ENCODE measurements at places on chromosomes 12 and 14.
A peak's percentile ranks its signal among the peaks of the same experiment; 100 is the strongest.

DNA sequence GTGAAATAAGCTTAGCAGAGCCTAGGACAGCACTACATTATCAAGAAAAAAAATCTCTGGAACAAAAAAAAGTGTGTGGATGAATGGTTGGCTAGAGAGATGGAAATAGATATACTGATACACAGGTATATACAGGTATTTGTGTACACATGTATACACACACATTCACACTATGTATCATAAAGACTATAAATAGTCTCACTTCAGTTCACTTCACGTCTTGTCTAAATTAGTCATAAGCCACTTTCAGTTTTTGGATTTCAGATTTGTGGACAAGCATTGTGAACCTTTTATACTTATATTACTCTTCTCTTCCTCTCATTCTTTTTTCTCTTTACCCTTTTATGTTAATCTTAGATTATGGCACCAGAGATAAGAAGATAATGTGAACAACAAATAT, 41.8 kb upstream of the SLC6A15 start:
- no peak for DNase-seq

- DNase-seq: peak; percentile 79
These were observed 20.3 kb upstream of the DRAM1 start for GRCh38 chr12:101857043-101857558.

- no peak for DNase-seq
These were observed 878.1 kb downstream of the DIO2 start for GRCh38 chr14:79333198-79333546.

- DNase-seq: peak; percentile 45
These were observed 39.8 kb downstream of the NOPCHAP1 start for GRCh38 chr12:105025890-105026289.

- DNase-seq: no peak
These were observed 648.3 kb upstream of the MDGA2 start for GRCh38 chr14:48323665-48324064.

DNA sequence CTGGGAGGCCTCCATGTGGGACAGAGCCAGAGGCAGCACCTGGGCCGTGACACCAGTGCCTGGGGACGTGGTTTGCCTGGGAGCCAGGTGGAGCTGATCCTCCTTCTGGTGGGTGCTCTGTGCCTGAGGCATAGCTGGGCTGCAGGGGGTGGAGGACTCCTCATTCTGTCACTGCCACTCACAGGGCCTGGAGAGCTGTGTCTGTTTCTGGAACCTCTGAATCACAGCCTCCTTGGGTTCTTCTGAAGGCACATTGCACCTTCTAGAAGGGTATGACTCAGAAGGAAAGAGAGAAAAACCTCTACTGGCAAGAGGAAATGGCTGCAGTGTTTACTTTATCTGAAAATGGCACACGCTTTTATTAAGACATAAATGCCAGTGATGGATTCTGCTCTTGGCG, 659.8 kb downstream of the VRK1 start:
- DNase-seq: no peak

DNA sequence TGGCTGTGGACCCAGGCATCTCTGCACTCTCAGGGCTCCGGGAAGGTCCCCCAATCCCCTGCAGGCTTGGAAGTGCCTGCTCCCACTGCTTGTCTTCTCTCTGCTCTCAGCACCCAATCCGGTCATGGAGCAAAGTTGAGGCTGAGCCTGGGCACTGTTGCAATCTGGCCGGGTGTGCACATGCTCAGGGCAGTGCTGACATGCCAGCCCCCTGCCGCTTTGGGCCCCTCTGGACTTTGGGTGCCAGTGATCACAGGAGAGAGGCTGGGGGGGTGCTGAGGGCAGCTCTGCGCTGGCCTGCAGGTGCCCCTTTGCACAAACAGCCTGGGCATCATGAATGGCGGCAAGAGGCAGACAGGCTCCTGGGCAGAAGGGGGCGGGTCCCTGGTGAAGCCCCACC, 85.4 kb upstream of the OSBPL8 start:
- DNase-seq: no peak

DNA sequence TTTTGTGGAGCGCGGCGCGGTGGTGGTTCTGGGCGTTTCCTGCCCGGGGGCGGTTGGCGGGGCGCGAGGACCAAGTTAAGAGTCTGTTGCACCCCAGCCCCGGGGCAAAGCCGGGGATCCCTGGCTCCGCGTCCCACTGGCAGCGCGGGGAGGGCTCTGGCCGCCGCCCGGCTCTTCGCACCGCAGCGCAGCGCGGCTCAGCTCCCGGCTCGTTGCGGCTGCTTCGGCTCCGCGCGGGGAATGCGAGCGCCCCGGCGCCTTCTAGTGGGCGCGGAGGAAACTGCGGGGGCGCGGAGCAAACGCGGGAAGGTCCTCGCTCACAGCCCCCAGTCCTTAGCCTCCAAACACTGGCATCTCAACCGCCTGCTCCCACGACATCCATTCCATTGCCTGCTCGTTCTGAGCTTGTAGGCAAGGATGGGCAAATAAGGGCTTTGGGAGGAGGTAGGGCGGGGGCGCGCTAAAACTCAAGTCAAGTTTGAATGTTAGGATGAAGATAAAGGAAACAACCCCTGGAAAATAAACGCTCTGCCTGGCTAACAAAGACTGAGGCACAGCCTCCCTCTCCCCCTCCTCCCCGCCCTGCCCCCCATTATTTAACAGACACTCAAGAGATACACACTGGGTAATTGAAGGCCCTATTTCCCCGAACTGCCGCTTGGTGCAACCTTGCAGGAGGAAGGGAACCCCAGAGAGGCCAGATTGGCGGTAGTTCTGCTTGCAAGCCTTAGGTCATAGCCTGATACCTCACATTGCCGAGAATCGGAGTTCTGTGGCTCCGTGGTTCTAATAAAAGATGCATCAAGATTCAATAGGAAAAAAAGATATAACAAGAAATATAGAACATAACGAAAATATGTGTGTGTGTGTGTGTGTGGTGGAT, at the start of gene B4GALNT1:
Gene B4GALNT1, minus strand, starts transcription at position 244 of the 883 bp plus-strand sequence. CDS start 1,069 bp downstream, outside the sequence.
- peak; percentile 90 for DNase-seq

GRCh38 chr12:105322070-105322469, 8.4 kb upstream of the C12orf75 start:
- peak; percentile 61 for DNase-seq

DNA sequence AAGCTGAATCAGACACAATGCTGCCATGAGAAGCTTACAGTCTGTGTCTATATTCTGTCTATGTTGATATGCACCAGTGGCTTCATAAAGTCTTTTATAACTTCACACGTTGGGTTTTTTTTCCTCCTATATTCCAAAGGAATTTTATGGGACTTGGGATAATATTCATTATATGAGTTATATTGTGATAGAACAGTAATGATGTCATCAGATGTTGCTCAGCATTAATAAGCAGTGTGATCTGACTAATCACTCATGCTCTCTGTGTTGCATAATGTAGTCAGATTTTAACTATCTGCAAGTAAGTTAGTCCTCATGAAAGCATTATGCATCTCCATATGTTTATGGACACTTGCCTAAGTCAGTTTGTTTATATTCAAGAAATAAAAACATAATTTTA, 159.6 kb downstream of the PLCZ1 start:
- DNase-seq: peak; percentile 41

DNA sequence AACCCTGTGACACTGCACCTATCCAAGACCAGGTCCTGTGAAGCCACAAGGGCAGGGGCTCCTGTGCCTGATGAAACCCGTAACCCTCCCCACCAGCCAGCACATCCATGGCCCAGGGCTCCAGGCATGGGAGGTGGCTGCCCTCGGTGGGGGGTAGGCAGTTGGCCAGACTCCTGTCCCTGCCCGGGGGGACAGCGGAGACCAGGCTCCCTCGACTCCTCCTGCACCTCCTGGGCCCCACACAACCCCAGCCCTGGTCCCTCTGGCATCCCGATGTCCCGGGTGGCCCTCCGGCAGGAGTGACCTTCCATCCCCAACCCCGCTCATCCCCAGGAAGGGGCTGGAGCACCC, 11.4 kb downstream of the AKT1 start:
- DNase-seq: no peak

DNA sequence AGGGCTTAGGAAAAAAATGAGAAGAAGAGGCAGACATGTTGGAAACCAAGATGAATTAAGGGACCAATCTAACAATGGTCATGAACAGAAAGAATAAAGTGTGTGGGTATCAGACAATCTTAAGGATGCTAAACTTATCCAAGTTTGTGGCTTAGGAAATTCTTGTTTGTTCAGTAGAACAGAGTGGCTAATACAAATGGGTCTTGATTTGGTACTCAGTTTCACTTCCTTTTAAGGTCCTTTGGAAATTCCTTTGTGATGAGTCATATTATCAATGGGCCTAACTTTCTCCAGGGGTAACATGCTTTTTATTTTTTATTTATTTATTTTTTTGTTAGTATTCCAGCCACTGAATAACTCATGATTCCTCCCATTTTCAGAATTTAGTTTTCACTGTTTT, 1154.7 kb upstream of the FLRT2 start:
- no peak for DNase-seq

- DNase-seq: no peak
These were observed 190.1 kb downstream of the SLC41A2 start for GRCh38 chr12:104768033-104768432.

DNA sequence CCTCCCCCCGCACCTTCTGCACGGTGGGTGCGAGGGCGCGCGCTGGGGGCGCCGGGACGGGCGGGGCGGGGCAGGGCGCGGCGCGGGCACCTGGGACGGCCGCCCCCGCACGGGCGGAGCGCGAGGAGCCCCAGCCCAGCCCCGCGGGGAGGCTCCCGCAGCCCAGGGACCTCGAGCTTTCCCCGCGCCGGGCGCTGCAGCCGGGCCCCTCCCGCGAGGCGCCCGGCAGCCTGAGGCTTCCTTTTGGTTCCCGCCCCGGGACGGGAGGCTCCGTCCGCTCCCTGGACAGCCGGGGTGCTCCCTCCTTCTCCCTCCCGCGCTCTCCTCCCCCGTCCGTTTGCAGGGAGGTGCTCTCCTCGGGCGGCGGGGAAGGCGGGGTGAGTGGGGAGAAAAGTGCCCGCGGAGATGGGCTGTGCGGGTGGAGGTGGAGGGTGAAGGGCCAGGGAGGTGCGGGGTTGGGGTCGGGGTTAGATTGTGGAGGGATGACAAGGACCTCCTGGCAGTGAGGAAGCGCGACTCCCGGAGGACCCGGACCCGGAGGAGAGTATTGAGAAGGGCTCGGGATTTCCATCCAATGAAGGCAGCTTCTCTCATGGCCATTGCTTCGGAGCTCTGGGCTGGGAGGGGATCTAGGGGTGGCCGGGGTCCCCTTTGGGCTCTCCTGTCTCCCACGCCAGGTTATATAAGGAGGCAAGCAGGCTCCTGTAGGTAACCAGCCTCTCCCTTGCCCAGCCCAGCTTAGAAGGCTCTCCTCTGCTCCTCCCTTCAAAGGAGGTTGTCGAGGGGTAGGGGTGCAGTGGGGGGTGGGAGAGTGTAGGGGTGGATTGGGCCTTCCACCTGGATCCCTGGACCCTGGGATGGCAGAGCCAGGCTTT, 645 bp downstream of the JDP2 start:
- DNase-seq: peak; percentile 78

- no peak for DNase-seq
These were observed 92.9 kb downstream of the SPTSSA start for GRCh38 chr14:34368971-34369647.

GRCh38 chr12:48164451-48164850, 7.1 kb upstream of the ASB8 start:
- DNase-seq: no peak

GRCh38 chr12:79935624-79936345, 888 bp upstream of the PPP1R12A start:
- peak; percentile 29 for DNase-seq

DNA sequence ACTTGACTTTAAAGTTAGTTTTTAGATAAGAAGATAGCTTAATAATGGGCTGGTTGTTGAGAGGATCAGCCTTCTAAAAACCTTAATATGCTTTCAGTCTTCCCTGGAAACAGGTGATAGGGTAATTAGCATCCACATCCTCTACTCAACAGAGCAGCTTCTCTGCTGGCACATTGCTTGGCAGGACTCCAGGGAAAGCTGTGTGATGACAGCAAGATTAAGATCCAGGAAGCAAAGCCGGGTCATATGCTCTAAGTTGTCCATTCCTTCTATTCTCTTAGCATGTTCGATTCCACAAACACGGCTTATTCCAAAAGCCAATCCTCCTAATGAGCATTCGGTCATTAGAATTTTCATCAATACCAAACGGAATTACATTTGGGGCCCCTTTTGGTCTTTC, 87.0 kb downstream of the HMGA2 start:
- DNase-seq: peak; percentile 16

DNA sequence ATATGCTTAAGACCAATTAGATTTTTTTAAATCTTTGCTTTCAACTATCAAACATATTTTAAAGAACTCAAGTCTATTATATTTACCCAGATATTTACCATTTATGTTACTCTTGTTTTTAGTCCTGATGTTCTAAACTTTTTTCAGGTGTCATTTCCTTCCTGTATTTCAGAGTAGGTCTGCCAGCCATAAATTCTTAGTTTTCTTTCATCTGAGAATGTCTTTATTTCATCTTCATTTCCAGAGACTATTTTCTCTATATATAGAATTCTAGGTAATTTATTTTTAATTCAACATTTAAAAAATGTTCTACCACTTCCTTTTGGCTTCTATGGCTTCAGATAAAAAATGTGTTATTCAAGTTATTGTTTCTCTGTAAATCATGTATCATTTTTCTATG, 218.2 kb upstream of the AMIGO2 start:
- no peak for DNase-seq

DNA sequence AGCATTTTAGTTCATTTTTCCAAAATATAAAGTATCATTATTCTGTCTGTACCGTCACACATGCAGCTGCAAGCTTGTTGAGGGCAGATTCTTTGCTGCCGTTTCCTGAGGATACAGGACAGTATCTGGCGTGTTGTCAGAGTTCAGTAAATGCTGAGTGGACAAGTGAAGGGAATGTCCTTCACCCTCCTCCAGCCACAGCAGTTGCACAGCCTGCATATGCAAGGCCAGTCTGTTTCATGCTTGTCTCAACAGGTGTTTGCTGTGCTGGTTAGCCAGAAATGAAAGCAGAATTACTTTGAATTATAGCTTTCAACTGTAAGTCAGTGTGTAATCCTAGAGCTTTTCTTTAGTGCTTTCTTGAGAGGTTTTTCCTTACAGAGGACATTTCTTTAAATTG, 36.5 kb downstream of the TDP1 start:
- no peak for DNase-seq

DNA sequence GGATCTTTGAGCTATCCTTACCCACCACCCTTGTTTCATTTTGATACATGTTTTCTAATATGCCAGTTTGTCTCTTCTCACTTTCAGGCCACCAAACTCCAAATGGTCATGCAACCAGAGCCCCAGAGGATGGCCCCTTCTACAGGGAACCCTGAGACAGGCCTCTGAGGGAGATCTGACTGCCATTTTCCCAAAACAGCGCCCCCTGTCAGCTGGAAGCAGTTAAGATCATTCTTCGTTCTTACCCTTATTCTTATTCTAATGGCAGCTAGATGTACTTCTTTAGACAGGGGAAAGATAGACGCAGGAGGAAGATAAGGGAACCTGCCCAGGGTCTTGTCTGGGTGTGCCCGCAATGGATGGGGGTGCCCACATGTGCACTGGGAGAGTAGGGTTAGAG, 38.4 kb downstream of the C12orf56 start:
- no peak for DNase-seq

GRCh38 chr14:99515301-99516155, 34.3 kb downstream of the CCNK start:
- DNase-seq: no peak

DNA sequence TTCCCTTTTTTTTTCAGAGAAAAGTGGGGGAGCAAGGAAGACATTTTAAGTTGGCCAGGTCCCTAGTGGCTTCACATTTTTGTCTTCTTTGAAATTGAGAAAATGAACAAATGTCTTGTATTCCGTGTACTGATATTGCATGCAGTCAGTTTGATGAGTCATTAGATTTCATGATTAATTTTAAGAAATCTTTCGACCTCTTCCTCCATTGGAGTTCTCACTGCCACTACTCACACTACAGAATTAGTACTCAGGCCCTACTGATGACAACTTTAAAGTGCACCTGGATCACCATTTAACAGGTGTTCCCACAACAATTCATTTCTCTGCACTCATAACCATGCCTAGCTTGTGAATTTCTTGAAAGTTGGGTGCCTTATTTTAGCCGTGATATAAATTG, 50.5 kb downstream of the SAMD4A start:
- DNase-seq: peak; percentile 39
